ENCODE measurements at places on chromosomes 4 and X. TPM values are rescaled to one million over a fixed set of nuclear protein-coding genes. Genes with fewer than 3 reads are reported as not detected.

DNA sequence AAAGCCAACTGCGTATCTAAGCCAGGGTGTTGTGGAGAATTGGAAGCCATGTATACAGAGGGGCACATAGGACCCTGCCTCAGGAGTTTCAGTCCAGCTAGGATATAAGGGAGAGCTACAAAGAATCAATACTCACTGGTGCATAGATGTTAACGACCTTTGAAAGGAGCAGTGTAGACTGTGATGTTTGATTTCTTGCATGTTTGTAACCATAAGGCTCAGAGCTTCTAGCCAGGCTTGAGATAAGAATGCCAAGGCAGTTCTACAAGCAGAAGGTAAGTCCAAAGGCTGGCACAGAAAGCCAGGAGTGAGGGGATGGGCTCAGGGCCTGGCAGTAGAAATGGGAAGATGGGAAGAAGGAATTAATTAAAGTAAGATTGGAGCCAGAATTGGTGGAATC lies 75.7 kb downstream of the CC2D2A start:
- no peaks in the 10 kb centered on the region for H3K4me1 ChIP-seq
- no peak overlapping the region for H3K27ac ChIP-seq
- no peaks in the 10 kb centered on the region for H3K27me3 ChIP-seq
- no peak overlapping the region for H3K4me3 ChIP-seq
- peaks cover 6% of the 10 kb centered on the region for H3K36me3 ChIP-seq

DNA sequence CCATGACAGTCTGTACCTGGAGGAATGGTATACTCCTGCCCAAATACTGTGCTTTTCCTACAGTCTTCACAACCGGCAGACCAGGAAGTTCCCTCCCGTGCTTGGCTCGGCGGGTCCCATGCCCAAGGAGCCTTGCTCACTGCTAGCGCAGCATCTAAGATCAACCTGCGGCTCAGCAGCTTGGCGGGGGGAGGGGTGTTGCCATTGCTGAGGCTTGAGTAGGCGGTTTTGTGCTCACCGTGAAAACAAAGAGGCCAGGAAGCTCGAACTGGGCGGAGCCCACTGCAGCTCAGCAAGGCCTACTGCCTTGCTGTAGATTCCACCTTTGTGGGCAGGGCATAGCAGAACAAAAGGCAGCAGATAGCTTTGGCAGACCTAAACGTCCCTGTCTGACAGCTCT lies 152.7 kb downstream of the TEX11 start:
- DNase-seq = no peak
- H3K36me3 ChIP-seq = peaks cover 6% of the 10 kb centered on the region
- H3K4me3 ChIP-seq = no peak overlapping the region
- H3K4me1 ChIP-seq = no peaks in the 10 kb centered on the region
- peaks cover 73% of the 10 kb centered on the region for H3K27me3 ChIP-seq

- no peaks in the 10 kb centered on the region for H3K27me3 ChIP-seq
- no peaks in the 10 kb centered on the region for H3K36me3 ChIP-seq
- DNase-seq = no peak
- no peaks in the 10 kb centered on the region for H3K4me1 ChIP-seq
These were observed 631.1 kb upstream of the TENM3 start for GRCh38 chr4:181611946-181612600.

DNA sequence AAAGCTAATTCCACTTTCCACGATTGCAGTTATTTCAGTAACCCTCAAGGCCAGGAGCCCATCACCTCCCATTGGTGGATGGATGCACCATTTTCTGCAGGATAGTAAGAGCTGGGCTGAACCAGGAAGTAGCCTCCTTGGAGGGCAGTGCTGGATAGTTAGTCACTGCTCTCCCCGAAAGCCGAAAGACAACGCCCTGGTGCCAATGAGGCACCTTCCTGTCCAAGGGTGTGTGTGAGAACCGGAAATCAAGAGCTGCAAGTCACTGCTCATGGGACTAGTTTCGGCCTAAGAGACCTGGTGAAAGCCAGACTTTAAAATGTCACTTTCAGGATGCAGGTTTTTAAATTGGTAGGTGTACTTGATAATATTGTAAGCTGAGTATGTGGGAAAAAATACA lies 203.8 kb upstream of the HS3ST1 start:
- H3K27ac ChIP-seq = peak overlapping the region; percentile 89
- peaks cover 55% of the 10 kb centered on the region for H3K4me1 ChIP-seq
- no peaks in the 10 kb centered on the region for H3K27me3 ChIP-seq
- peak; percentile 86 for DNase-seq
- no peak overlapping the region for H3K4me3 ChIP-seq

PNMA6A gene
- not detected for total RNA-seq
